ENCODE measurements at places on chromosomes 4 and X. TPM values are rescaled to one million over a fixed set of nuclear protein-coding genes. Genes with fewer than 3 reads are reported as not detected.

The ARHGAP4 gene
- 29.1 TPM for polyA plus RNA-seq

GRCh38 chrX:8783097-8783713 is 18.0 kb downstream of the FAM9A start:
- DNase-seq, result peak; percentile 6

The KCNIP4 gene
- 13.0 TPM for polyA plus RNA-seq

DNA sequence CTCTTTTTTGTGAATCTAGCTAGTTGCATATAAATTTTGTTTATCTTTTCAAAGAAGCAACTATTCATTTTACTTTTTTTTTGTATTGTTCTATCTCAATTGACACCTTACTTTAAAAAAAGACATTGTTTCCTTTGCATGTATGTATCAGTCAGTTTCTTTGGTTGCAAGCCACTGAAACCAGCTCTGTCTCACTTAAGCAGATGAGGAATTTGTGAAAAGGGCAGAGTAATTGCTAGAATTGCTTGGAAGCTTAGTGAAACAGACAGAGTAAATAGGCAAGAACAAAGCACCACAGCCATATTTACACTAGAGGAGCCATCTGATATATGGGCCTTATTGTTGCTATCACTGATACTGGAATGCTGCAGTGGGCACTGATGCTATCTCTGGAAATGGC is 231.4 kb upstream of the KLF8 start:
- DNase-seq, result no peak

The SLC38A5 gene
- 5.2 TPM for polyA plus RNA-seq

- DNase-seq, result peak; percentile 45
Measured at GRCh38 chr4:98261405-98262291, 464 bp downstream of the RAP1GDS1 start.

DNA sequence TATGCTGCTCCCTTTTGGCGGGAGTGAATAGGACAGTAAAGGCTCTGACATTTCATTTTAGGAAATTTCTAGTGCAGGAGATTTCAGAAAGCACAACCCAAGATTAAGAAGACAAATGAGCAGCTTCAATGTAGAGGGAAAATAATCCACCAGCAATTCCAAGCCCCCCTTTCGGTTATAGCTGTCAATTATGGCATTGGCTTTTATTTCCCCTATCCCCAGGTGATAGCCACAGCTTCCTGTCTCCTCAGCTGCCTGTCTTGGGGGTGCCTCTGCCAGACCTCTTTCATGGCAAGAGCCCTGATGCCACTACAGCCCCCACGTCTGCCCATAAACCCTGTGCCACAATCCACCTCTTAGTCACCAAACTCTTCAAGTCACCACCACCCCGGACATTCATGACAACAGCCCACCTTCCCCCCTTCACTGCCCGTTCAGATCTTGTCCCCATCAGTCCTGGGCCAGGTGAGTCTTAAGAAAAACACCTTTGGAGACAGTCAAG is 48.4 kb upstream of the CLNK start:
- DNase-seq, result no peak

GRCh38 chr4:190020790-190021717 is 6.0 kb downstream of the FRG2 start:
- no peak for DNase-seq

The GPR34 gene
- polyA plus RNA-seq, result 5.4 TPM

The TCEAL7 gene
- 37.6 TPM for polyA plus RNA-seq

The C1QTNF7 gene
- polyA plus RNA-seq, result 27.6 TPM

DNA sequence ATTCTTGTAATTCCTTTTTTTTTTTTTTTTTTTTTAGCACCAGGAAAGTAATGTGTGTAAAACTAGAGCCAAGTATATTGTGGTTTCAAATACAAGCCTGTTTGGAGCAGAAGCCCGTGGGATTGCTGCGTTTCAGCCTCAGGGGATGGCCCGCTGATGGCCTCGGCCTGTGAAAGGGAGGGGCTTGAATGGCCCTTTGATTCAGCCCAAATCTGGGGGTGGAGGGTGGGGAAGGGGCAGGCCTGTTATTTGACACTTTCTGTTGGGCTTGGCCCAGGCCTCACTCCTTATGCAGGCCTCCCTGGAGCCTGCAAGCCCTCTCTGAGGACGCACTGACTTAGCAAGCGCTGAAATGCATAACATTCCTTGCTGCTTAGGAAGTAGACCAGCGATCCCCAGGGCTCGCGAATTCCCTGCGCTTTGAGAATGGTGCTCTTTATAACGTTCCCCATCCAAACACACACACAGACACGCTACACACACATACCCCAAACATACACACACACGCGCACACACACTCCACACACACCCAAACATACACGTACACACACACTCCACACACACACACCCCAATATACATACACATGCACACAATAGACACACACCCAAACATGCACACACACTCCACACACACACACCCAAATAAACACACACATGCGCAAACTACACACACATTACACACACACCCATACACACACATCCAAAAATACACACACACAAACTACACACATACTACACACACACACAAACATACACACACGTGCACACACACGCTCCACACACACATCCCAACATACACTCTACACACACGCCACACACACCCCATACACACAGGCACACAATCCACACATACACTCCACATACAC is 29.6 kb downstream of the TLR10 start:
- DNase-seq, result peak; percentile 93

- DNase-seq, result no peak
Measured at GRCh38 chrX:9642270-9642995, 123.2 kb downstream of the GPR143 start.

The NR3C2 gene
- 16.2 TPM for polyA plus RNA-seq

DNA sequence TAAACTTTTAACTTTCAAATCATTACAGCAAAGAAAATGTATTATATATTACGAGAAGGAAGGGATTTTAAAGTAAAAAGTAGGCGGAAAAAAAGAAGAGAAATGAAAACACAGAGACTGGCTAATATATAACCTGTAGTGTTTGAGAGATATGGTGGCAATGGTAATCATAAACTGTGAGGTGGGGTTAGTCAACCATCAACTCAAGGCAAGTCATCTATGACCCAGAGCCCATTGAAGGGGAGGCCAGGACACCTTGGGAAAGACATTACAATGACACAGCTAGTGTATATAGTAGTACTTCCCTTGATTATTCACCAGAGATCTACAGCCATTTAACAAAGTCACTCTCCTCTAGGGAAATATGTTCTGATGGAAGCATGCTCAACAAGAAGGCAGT is 423.9 kb upstream of the PITX2 start:
- no peak for DNase-seq

The SLITRK4 gene
- polyA plus RNA-seq, result 17.9 TPM

GRCh38 chrX:153190381-153190780 is 11.3 kb downstream of the MAGEA1 start:
- peak; percentile 18 for DNase-seq

- no peak for DNase-seq
Measured at GRCh38 chr4:133379681-133380438, 230.8 kb downstream of the PCDH10 start.

- DNase-seq, result no peak
Measured at GRCh38 chr4:70600977-70601376, 8.9 kb downstream of the AMBN start.

DNA sequence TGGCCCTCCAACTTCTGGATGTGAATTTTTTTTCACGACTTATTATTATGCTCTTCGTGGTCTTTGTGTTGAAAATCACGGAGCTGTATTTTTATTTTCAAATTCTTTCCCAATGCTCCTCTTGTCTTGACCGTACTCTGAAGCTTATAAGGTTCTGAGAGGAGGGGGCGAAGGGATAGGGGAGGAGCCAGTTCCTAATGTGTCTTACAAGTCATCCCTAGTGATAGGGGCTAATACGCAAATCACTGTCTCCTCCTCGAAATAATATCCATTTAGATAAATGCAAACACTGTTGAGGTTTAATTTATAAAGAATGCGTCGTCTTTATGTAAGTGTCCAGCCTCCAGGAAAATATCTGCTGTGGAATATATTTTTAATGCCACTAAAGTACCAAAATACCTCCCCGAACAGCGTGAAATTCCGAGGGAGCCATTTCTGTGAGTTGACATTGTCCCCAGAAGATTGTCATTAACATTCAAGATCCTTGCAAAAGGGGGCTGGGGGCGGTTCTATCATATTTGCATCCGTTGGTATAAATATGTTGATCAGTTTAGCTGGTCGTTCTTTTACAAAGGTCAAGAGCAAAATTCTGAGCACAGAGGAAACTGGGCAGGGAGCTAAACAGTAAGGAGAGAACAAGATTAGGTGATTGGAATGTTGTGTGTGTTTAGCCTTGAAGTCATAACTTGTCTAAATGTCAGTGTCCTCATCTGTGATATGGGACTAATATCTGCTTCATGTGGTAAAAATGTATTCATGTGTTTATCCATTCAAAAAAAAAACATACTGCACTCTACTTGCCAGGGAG is 3.7 kb upstream of the FAT1 start:
- no peak for DNase-seq

The ITIH6 gene
- polyA plus RNA-seq, result 0.18 TPM

The SCOC gene
- polyA plus RNA-seq, result 140 TPM

The MAGEB2 gene
- polyA plus RNA-seq, result not detected

DNA sequence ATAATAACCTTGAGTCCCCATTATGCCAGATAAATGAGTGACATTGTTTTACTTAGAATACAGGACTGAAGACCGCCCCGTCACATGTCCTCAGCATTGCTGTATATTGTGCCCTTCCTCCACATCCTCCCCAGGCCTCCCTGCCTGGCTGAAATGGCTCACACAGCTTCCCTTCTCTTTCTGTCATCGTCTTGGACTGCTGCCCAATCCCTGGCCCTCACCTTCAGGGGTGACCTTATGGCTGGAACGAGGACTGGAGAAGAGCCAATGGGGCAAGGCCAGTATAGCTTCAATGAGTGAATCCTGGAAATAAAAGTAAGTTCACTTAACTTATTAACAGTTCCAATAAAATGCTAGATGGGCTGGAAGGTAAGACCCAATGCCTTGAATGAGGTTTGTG is 2.7 kb downstream of the KCNE5 start:
- no peak for DNase-seq

DNA sequence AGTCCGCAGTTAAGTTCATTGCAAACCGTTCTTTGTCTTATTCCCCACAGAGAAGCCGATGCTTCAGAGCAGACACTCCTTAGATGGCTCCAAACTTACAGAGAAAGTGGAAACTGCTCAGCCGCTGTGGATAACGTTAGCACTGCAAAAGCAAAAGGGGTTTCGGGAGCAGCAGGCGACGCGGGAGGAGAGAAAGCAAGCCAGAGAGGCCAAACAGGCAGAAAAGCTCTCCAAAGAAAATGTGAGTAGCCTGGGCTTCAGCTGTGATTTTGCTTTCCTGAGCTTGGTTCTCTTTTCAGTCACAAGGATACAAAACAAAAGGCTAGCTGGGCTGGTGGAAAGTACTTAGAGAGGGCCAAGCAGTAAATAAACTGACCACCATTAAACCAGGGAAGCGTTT is 64.0 kb downstream of the AASDH start:
- DNase-seq, result no peak

The CNOT6L gene
- 38.4 TPM for polyA plus RNA-seq

The NDNF gene
- polyA plus RNA-seq, result 84.9 TPM

DNA sequence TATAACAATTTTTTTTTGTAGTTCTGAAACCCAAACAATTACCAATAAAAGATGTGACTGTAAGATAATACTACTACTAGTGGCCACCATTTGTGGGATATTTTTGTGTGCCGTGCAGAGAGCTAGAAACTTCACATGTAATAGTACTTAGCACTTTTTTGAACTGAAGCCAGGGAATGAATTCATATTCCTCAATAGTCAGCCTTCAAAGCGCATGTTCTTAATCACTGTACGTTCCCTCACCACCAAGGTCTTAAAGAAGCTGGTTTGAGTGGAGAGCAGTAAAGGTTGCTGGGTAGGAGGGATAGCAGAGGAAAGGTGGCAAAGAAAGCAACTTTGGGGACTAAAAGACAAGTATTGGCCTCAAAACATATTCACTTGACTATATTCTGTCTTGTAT is 9.6 kb upstream of the RUFY3 start:
- DNase-seq, result no peak

DNA sequence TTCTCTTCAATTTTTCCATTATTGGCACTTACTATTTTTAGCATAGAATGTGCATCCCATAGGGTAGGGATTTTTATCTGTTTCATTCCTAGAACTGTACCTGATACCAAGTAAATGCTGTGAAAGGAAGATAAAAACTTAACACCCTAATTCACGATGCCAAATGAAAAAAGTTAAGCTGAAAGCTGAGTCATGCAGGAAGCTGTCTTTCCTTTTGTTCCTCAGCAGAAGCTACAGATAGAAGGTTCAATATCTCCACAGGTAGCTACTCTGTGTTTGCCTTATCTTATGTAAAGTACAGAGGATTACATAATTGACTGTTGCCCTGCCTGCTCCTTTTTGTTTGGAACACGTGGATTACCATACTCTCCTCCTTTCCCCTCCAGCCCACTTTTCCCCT is 77.0 kb downstream of the LRP2BP start:
- no peak for DNase-seq

DNA sequence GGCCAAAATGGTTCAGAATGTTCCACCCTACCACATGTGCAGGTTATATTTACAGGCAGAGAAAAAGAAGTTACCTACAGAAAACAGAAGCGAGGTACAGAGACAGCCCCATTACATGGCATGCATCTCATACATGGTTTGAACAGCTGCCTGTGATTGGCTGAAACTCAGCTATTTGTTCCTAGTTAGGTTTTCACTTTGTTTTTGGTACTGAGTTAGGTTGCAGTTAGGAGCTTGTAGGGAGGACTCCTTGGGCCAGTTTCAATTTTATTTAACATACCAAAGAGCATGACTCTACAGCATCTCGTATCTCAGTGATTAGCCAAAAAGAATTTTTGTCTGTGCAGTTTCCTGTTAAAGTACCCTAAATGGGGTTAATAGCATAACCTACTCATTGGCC is 392.0 kb downstream of the MAPK10 start:
- no peak for DNase-seq

The LDB2 gene
- 87.8 TPM for polyA plus RNA-seq

The TMEM271 gene
- polyA plus RNA-seq, result not detected

DNA sequence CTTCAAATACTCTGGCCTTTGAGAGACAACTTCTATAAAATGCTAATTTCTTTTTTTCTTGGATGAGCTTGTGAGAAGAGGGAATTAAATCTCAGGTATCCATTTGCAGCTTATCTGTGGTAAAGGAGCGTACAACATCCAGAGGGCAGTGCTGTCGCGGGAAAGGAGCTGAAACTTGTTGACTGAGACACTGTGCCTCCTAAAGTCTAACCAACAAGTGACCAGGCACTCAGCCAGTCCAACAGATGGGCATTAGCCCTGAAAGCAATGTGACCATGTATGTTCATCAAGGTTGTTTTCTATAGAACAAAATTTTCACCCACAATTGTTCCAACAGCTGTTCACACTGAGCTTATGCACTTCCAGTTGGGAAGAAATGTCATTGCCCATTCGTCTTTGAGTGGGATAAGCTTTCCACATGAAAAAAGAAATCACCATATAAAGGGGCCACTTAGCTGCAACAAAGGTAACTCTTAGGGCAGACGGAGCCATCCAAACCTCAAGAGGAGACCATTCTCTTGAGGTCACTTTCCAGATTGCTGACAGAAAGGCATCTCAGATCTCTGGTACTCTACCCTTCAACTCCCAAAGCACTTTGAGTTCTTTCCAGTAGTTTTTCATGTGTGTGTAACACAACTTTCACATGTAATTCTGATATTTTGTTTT is 244.8 kb upstream of the NEIL3 start:
- no peak for DNase-seq

The SLBP gene
- polyA plus RNA-seq, result 90.2 TPM

GRCh38 chrX:24166078-24166477 is 16.5 kb downstream of the ZFX start:
- no peak for DNase-seq

GRCh38 chr4:168765726-168766125 is 244.3 kb downstream of the CBR4 start:
- no peak for DNase-seq

The SPANXN3 gene
- polyA plus RNA-seq, result not detected
